ENCODE measurements at places on chromosomes 2 and 18.

- peak; percentile 15 for DNase-seq
Measured at GRCh38 chr18:68314403-68314802, 400.5 kb downstream of the TMX3 start.

DNA sequence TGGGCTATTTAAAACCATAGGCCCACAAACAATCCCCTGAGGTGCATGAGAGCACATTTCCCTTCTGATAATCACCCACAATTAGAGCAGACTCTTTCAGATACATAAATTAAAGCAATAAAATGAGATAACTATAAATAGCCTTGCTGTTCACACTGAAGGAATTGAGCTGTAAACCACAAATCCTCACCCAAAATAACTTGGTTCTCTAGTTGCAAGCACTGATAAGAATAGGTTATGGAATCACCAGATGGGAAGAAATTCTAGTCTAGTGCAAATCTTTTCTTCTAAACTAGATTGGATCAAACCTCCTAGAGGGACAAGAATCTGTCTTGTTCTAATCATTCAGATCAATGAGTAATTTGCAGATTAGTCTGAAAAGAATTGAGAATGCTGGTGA lies 64.6 kb downstream of the NAB1 start:
- DNase-seq = no peak

DNA sequence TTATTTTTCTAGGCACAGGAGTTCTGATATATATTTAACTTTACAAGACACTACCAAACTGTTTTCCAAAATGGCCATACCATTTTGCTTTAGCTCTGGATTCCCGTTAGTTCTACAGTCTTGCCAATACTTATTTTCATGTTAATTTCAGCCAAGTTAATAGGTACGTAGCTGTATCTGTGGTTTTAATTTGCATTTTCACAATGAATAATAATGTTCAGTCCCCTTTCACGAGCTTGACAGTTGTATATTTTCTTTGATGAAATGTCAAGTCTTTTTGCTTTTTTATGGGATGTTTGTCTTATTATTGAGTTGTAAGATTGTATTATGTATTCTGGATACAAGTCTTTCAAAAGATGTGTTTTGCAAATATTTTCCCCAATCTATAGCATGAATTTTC lies 50.6 kb upstream of the GALNT5 start:
- no peak for DNase-seq

DNA sequence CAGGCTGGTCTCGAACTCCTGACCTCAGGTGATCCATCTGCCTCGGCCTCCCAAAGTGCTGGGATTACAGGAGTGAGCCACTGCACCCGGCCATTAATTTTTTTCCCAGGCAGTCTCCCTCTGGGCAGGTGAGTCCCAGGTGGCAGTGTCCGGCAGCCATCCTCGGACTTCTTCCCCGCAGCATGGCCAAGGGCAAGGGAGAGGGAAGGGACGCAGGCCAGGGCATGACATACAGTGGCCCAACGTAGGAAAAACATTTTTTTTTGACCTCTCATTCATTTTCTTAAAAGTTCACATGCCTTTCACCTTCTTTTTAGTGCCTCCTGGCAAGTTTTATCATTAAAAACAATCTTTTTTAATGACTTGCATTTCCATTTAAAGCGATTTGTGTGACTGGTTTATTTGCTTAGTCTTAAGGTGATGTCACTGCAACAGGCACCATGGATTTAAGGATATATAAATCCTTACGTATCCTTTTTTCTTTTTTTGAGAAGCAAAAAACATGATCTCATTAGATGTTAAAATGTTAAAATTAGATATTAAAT lies 23.0 kb upstream of the ATOH8 start:
- no peak for DNase-seq

GRCh38 chr2:95047629-95048510 lies 22.4 kb downstream of the MAL start:
- DNase-seq = no peak

DNA sequence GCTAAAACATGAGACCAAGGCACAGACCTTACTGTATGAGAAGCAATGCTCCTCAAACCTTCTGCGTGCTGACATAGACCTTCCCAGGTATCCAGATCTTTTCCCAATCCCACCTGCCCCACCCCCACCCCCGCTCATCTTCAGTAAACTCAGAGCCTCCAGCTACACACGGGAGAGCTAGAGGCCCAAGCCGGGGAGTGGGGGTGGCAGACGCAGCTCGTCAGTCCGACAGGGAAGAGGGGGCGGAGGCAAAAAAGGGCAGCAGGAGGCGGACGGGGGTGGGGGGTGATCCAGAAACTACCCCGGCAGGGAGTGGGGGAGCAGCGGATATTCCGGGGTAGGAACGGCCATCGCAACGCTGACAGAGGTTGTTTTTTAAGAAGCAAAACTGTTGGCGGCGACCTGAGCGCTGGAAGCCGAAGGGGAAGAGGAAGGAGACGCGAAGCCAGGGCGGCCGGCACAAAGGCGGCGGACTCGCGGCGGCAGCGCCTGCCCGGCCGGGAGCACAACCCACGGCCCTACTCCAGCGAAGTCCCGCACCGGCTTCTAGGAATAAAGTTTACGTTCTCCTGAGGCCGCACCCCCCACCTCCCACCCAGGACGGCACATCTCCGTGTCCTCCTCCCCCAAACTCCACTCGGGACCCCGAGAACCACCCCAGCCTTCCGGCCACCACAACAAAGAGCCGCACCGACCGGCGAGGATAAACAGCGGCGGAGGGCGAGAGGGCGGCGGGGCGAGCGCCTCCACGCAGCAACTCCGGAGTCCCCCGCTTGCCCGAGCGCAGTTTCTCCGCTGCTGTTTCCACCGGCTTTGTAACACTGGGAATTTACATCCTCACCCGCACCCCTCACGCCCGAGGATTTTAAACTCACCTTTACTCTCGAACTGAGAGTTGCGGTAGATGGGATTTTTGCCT lies 722 bp downstream of the BAZ2B start:
- peak; percentile 88 for DNase-seq

DNA sequence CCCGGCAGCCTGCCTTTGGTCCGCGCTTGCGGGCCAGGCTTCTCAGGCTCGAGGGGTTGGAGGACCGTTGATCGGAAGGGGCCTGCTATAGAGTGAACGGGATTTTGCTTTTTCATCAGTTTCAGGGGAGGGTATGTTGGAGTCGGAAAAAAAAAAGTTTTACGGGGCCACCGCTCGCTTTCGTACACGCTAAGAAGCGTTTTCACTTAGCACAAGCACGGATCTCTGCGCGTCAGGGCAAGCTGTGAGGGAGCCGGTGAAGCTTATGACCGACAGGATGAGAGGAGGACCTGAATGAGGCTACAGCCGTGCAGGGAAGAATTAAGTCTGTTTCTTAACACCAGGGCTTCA lies 443 bp downstream of the CPSF3 start:
- peak; percentile 34 for DNase-seq

- peak; percentile 85 for DNase-seq
Measured at GRCh38 chr18:21682371-21683051, 22.1 kb downstream of the ABHD3 start.

GRCh38 chr2:203819434-203820133 lies 48.0 kb upstream of the CTLA4 start:
- DNase-seq = no peak

- peak; percentile 34 for DNase-seq
Measured at GRCh38 chr2:205495819-205496218, 186.5 kb upstream of the NRP2 start.

DNA sequence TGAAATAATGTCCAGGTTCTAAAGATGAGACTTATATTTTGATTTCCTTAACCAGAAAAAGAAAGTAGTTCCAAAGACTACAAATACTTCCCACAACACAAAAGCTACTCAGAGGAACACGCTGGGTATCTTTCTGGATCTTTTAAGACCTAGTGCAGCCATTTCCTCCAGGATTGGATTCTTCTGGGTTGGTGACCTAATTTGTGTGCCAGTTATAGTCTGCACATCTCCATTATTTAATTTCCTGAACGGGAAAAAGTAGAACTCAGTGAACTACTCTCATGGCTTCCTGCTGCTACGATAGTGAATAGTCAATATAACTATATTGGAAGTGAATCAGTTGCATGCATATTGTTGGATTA lies 1.5 kb downstream of the TMEM87B start:
- no peak for DNase-seq

DNA sequence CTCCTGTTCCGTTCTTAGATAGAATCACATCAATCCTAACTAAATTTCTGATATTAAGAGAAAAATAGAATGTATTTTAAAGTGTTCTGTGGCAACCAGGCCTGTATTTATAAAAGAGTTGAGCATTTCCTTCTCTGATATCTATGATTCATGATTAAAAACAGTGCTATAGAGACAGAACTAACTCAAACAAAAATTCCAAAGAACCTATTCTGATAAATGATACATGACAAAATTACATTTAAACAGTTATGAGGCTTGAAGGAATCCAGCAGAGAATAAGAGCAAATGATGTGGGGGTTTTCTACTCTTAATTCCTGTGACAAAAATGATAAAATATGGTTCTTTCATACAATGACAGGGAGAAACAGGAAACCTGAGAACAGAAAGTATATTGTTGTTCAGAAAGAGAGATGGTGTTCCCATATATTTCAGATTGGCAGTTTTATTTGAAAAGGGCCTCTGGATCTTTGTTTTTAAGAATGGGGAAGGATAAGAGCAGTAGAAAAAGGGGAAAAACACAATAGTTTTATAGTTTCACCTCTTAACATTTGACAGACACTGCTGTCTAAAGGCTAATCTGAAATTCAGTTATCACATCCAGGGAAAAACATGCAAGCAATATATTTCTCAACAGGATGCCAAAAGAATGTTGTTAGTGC lies 944.3 kb downstream of the LRP1B start:
- no peak for DNase-seq

GRCh38 chr2:80417737-80418136 lies 113.2 kb upstream of the LRRTM1 start:
- no peak for DNase-seq

DNA sequence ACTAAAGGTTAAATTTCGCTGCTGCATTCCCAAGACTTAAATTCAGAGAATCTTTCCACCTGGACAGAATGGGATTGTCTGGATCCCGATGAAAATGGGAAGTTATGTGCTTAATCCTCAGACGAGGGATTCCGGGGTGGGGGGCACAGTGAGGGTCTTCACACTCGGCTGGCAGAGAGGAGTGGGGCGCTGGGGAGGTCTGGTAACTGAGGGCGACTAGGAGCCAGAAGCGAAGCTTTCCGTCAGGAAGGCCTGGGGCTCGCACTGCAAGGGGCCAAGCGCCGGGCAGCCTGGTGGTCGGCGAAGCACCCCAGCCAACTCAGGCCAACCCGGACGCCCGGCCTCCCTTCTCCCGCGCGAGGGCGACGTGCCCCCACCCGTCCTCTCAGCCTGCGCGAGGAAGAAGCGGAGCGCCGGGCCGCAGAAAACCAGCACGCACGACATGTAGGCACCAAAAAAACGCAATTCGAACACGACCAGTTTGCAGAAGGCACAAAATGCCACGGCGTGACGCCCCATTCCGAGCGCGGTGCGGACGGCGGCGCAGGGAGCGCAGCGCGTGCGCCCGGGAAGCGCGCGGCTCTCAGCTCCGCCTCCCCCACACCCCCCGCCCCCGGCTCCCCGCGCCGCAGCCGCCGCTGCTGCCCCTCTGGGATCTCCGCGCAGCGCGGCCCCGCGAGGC lies 188.1 kb downstream of the ZEB2 start:
- no peak for DNase-seq

DNA sequence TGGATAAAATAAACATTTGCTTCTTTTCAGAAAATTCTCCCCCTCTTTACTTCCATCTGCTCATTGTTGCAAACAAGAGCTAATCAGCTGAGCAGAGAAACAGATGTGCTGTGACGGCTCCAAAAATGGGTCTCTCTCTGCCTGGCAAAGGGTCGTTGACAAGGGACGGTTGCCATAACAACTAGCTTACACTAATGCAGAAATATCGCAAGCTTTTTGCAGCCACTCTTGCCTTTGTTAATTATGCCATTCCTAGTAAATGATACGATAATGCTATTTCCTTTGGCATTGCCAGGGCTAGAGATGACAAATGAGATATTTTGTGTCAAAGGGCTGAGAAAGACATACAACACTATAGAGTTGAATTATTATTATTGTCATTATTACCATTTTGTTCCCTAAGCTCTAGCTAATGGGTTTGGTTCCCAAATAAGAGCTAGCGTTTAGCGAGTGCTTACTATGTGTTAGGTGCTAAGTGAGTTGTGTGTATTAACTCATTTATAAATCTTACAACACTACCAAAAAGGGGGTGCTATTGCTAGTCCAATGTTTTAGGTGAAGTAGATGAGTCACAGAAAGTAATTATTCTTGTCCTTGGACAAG lies 46.8 kb downstream of the MYO3B start:
- DNase-seq = no peak

DNA sequence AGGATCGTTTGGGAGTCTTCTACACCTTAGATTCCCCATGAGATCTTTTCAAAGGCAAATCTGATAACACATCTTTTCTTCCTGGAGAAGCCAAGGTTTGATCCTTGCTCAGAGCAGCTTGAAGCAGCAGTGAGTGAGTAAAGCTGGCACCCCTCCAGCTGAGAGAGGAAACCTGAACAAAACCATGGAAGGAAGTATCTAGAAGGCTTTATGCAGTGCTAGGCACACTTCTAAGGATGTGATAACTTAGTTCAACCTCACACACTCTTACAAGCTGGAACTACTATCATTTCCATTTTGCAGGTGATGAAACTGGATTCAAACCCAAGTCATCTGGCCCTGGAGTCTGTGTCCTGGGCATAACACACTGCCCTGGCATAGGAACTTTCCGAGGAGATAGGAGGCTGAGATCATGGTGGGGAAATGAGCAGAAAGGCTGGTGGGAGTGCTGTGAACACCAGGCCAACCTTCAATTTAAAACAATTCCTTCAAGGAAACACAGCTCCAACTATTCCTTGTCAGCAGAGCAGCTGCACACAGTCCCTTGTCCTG lies 71.2 kb downstream of the CTAGE1 start:
- peak; percentile 79 for DNase-seq

GRCh38 chr18:5865521-5865920 lies 29.8 kb downstream of the TMEM200C start:
- no peak for DNase-seq

GRCh38 chr2:32711219-32711618 lies 83.4 kb downstream of the TTC27 start:
- DNase-seq = peak; percentile 94

DNA sequence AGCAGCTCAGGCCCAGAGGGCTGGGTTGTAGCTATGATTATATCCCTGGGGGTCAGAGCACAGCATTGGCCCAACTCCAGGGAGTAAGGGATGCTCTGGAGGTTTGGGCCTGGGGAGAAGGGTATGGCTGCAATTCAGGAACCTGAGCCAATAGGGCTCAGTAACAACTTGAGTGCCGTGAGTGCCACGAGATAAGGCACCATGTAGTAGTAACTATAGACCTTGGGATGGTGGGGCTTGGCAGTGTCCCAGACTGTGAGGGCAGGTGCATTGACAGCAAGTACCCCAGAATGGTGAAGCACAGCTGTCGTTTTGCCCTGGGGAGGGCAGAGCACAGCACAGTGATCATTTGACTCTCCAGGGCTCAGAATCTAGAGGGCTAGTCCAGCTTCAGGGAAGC lies 45.1 kb upstream of the ZNF396 start:
- DNase-seq = no peak

DNA sequence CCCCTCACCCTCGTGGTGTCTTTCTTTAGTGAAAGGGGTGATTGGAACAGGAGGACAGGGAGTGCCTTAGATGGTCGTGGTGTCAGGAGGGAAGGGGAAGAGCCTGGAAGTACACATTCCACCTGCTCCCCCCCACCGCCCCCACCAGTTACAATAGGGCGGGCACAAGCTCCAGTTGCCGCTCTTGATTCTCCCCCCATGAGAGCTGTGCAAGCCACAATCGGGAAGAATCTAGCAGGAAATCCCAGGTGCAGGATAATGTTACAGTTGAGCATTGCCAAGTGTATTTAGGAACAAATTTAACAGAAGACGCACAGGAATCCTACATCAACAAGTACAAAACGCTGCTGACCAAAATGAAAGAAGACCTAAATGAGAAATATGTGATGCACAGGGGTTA lies 73.6 kb downstream of the ASAP2 start:
- no peak for DNase-seq

- no peak for DNase-seq
Measured at GRCh38 chr2:201931475-201931874, 102.2 kb upstream of the FZD7 start.
